ENCODE measurements at places on chromosomes 7 and 10.

DNA sequence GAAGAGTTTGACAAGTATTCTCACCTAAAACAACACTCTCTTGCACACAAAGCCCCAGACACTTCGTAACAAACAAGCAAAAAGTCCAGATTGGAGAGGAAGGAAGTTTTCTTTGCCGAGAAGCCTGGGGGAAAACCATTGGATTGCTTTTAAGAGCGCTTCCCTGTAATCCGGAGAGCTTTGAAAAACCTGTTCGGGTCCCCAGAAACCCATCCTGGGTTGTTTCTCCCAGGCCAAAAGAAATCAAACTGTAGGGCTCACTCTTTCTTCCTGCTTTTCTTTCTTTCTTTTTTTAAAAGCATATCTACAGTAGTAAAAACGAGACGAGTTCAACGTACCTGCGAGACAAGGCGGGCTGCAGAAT is 655 bp downstream of the SP8 start:
- DNase-seq: no peak

DNA sequence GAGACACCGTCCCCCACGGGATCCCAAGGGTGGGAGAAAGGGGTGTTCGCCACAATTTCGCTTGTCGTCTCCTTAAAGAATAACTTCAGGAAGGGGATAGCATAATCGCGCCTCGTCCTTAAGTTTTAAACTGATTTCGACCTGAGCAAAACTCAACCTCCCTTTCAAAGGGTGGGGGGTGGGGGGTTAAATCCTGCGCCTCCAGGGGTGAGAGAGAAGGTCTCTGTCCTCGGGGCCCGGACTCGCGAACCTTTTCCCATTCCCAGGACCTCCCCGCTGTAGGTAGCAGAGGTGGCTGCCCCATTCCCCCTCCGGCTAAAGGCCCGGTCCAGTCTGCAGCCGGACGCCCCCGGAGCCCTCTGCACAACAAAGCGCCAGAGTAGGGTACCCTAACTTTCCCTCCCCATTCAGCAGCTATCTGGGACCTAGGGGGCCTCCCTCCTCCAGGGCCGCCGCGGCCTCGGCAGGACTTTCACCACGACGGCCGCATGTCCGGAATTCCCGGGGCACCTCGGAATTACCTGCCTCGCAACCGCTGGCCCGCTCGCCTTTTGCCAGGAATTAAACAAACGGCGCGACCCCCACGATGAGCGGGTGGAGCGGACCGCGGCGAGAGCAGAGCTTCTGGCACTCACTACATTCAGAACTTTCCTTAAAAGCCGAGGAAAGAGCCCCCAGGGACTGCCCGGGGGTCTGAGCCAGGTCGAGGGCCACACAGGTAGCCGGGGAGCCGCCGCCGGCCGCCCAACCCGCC is 1.7 kb downstream of the CDK6 start:
- DNase-seq: no peak

- DNase-seq: no peak
Observed at GRCh38 chr7:158663428-158663741, 41.2 kb downstream of the NCAPG2 start.

DNA sequence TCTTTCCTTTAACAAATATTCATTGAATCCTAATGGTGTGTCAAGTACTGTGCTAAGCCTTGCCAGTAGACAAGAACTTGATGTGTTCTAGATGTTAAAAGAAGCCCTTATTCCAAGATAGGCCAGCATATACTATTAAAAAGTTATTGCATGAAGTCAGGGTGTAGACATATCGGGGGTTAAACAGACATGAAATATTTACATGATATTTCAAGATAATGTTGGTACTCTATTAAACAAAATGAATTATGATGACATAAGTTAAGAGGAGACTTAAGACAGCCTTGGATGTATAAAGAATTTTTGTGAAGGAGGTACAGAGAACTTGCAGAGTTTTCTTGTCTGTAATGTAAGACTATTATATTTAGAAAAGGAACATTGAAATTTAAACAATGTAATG is 44.8 kb downstream of the HDAC9 start:
- no peak for DNase-seq

GRCh38 chr10:23337616-23338015 is 7.0 kb downstream of the C10orf67 start:
- no peak for DNase-seq

- no peak for DNase-seq
Observed at GRCh38 chr10:46247808-46248569, 38.8 kb upstream of the ANTXRL start.

DNA sequence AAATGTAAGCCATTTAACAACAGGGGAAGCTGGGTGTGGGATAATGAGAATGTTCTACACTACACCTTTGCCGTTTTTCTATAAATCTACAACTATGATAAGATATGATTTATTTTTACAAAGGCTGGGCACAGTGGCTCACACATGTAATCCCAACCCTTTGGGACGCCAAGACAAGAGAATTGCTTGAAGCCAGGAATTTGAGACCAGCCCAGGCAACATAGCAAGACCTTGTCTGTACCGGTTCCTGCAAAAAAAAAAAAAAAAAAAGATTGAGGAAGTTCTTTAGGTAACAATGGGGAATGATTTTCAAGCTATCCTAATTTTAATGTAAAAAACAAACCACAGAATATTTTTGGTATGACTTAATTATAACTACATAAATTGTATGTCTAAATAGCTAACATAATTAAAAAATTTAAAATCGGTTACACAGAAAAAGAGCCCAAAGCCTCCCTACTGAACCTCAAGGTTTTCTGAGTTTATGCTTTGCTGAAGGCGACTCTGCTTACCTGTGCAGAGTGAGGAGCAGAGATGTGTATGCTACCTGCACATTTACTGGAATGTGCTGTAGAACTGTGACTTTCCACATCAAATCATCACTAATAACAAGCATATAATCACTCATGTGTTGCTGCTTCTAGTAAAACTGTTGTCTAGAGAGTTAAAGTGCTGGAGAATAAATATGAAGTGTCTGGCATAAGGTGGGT is 163.4 kb downstream of the ATE1 start:
- no peak for DNase-seq

- DNase-seq: no peak
Observed at GRCh38 chr10:35449944-35450343, 113.6 kb downstream of the CCNY start.

GRCh38 chr7:26593896-26594295 is 270.5 kb downstream of the SKAP2 start:
- no peak for DNase-seq

GRCh38 chr7:139949629-139950028 is 113.1 kb downstream of the PARP12 start:
- no peak for DNase-seq

DNA sequence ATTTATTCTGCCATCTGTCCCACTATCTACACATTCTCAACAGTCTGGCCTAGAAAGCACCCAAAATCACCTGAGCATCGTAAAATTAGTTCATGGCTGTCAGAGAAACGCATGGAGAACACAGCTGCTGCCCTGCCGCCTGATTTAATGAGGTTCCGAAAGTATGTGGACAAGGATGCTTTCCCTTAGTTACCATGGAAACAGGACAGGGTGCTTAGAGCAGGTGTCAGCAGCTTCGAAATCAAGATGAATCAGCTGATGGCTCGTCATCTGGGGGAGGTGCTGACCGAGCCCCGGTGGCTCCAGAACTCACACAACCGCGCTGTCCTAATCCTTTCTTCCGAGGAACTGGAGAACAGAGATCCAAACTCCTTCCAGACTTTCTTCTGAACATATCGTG is 151.5 kb downstream of the TEX36 start:
- DNase-seq: no peak

DNA sequence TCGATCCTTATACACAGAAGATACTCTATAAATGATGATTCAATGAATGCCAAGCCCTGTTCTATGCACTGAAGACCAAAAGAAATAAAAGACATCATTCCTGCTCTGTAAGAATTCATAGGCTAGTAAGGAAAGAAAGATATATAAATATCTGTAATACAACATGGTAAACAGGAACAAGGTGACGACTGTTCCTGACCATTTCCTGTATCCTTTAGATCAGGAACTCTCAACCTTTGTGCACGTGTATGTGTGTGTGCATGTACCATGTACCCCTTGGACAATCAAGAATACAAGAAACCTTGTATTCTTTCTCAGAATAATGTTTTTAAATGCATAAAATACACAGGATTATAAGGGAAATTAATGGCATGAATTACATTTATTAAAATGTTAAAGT is 7.3 kb upstream of the HK1 start:
- no peak for DNase-seq

- no peak for DNase-seq
Observed at GRCh38 chr7:45402480-45403218, 171.5 kb upstream of the ADCY1 start.

DNA sequence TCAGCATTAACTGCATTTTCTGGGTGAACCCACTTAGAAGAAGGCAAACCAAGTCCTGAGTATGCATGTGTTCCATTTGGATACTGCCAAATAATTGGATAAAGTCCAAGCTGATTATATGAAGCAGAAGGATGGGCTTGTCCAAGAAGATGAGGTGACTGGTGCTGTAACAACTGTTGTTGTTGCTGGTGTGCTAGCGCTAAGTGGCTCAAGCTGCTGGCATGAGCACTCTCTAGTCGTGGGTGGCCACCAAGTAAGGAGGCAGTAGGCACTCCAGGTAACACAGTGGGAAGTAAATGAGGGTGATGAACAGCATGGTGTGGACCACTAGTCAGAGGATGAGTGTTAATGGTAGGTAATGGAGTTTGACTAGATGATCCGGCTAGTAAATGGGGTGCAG is 80.4 kb downstream of the NRBF2 start:
- DNase-seq: no peak

- no peak for DNase-seq
Observed at GRCh38 chr10:71483135-71483534, 86.4 kb downstream of the CDH23 start.

- DNase-seq: no peak
Observed at GRCh38 chr10:17758200-17758599, 6.2 kb downstream of the TMEM236 start.

- DNase-seq: no peak
Observed at GRCh38 chr7:305410-306151, 15.6 kb downstream of the FOXL3 start.

- DNase-seq: no peak
Observed at GRCh38 chr7:41792120-41792519, 89.2 kb upstream of the INHBA start.

DNA sequence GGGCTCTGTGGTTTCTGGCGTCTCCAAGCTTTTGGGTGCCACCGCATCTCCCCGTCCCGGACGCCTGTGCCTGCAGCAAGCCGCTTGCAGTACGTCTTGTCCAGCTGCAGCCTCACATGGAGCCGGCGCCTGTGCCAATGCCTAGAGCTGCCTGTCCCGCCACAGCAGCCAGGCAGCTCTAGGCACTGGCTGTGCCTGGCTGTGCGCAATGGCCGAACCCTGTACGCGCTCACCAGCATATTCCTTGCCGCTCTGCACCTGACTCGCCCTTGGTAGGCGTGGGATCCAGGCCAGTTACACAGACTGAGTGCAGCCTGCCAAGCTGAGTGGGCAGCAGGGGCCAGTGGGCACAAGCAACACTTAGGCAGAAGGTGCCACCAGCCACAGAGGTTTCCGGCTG is 381.2 kb upstream of the SORCS1 start:
- no peak for DNase-seq

GRCh38 chr10:71319042-71319799 is at the start of gene SLC29A3:
TSS of gene SLC29A3 (plus strand) at chr10:71319259. CDS start at chr10:71319310, 51 bp downstream.
- DNase-seq: peak; percentile 71

- DNase-seq: no peak
Observed at GRCh38 chr7:151599401-151600227, 79.9 kb upstream of the RHEB start.

DNA sequence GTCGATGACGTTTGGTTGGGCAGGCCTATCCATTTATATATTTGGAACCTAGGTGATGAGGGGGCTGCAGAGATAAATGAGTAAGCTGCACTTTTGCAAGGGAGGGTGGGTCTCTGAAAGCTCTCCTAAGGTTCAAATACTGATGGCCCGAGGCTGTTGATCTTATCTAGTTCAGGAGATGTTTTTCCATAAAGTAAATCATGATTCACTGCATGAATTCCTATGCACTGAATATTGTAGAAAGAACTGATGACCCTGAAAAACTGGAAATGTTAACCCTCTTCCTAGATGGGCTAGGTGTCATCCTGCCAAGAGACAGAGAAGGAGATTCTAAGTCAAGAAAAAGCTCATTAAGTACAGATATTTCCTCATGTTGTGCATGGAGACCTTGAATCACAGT is 459.9 kb downstream of the PLXNA4 start:
- DNase-seq: no peak

DNA sequence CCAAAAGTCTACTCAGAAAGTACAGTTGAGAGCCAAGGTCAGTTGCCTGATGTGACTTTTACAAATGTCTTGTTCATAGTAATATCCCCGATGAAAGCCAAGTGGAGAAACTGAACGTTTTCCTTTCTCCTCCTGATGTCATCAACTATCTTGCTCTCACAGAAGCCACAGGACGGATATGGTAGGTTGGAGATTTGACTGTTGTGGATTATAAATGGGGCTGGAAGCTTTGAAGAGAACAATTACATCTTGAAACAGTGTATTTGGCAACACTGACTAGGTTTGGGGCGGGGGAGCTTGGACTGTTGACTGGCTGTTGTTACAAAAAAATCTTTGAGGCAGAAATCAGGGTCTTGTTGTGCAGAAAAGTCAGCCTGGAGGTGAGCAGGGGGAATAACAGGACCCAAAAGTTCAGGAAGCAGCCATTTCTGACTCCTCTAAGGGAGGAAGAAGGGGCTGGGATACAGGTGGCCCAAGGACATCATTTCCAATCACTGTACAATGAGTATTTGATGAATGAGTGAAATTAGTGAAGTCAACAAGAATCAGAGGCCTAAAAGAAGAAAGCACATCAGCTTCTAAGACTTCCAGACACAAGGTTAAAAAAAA is 24.3 kb downstream of the PLEKHS1 start:
- no peak for DNase-seq

DNA sequence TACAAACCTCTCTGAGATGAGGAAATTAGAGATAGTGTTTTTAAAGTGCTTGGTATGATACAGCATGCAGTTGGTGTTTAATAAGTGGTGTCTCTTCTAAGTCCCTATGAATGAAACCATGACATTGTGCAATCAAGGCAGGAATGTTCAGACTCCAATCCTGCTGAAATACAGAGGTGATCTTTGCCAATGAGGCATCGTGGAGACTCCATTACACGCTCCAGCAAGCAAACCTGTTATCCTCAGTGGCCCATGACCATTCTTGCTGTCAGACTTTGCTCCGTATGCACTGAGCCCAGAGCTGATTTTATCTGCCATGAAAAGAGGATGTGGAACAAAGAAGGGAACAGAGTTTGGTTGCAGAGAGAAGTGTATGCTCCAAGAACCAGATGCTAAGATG is 47.3 kb downstream of the CDHR3 start:
- DNase-seq: no peak

DNA sequence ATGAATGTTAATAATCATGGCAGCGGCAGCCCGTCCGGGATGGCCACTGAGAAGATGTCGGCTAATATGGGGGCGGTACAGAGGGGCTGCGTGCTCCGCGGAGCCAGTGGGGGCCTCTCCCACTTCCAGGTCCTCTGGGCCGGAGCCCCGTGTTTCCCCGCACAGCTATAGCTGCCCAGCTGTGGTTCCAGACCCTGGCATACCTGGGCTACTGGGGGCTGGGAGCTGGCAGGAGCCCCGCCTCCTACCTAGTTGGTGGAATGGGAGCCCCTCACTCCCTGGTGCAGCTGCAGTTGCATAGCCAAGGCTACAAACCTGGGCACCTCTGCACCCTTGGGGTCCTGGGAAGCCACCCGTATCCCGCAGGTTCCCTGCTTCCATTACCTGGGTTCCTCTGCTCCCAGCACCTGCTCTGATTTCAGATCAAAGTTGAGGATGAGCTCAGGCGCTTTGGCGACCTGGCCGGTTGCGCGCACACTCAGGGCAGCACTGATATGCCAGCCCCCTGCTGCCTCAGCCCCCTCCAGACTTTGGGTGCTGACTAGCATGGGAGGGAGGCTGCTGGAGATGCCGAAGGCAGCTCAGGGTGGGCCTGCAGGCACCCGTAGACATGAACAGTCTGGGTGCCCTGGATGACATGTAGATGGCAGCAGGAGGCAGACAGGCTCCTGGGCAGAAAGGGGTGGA is 236.5 kb upstream of the SEMA3D start:
- no peak for DNase-seq

Measured in activated CD8-positive, alpha-beta memory T cell treated with anti-CD3 and anti-CD28 coated beads for 4 hours (primary cell).